AG04449 (cell line): ENCODE measurements at places on chromosomes 2 and 18.

DNA sequence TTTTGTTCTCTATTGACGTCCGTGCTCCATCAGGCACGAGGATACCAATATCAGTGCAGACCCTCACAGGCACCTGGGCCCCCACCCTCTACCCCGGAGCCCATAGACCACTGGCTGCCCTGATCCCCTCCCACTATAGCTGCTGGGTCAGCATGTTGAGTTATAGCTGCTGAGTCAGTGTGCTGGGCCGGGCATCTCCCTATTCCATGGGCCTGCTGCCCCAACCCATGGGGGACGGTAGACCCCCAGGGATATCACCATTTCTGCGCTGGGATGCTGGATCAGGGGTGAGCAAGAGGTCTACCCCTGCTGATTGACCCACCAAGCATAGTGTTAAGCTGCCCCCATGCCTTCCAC is 100.1 kb upstream of the ST3GAL5 start:
- no peak for DNase-seq

GRCh38 chr2:218961651-218962570 is 2.4 kb downstream of the CDK5R2 start:
- no peak for DNase-seq

GRCh38 chr18:66641056-66641455 is 37.2 kb upstream of the CDH19 start:
- DNase-seq = no peak

DNA sequence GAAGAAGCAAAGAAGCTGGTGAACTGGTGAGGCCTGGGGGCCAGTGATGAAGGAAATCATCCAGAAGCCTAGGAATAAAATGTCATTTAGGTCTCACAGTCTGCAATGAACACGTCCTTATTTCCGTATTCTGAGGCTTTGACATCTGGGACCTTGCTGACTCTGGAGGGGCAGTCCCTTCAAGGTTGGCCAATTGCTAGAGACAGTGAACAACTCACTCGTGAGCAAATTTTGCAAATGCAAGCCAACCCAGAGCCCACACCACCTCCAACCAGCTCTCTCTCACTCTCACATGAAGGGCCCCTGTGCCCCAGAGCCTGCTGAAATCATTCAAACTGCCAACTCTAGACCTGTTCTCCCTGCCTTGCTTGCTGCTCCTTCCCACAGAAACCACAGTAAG is 279.1 kb upstream of the LYPD1 start:
- no peak for DNase-seq

- DNase-seq = peak; percentile 7
Observed at GRCh38 chr2:43676322-43677050, at the start of gene C1GALT1C1L. C1GALT1C1L (minus strand) TSS chr2:43676429; CDS start chr2:43676322, 107 bp downstream.

- DNase-seq = no peak
Observed at GRCh38 chr2:73333564-73333963, 40.2 kb upstream of the EGR4 start.

DNA sequence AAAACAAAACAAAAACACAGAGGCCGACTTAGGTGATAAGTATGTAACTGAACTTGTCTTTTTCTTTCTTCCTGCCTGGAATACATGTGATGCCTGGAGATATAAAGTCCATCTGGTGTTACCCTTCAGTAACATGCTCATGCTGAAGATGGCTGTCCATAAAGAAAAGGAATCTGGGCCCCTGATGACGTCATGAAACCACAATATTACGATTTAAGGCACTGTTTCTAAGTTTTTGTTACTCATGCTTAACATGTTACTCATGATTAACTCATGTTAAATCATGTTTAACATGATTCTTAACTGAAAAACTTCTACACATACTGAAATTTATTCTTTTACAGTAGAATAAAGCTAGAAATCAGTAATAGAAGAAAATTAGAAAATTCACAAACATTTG is 49.0 kb downstream of the STRADB start:
- DNase-seq = no peak

GRCh38 chr2:1173528-1173927 is 222.9 kb downstream of the SNTG2 start:
- no peak for DNase-seq

DNA sequence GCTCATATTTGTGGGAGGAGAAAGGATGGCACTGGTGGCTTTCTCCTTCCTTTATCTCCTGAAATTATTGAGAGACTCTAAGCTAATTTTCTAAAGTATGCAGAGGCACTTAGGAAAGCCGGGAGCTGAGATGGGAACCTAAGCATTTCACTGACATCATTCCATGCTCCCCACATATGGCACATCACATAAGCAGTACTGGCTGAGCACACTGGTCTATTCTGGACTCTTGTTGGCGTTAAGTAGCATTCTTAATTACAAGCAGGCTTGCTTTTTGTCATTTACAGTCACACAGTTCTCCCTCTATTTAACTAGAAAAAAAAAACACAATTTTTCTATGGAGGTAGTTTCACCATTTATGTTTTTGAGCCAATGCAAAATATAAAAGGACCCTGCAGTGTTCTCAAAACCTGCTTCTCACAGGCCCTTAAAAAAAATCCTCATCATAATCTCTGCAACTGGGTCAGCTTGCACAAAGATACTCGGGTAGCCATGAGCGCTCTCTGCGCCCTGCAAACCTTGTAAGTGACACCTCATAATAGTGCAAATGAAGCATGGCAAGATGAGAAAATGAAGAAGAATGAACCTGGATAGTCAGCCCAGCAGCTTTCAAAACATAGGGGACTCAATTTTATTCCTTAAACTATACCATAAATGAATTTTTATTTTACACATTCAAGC is 688.6 kb downstream of the NRXN1 start:
- DNase-seq = no peak

GRCh38 chr2:101041413-101041812 is 39.3 kb downstream of the RPL31 start:
- no peak for DNase-seq

DNA sequence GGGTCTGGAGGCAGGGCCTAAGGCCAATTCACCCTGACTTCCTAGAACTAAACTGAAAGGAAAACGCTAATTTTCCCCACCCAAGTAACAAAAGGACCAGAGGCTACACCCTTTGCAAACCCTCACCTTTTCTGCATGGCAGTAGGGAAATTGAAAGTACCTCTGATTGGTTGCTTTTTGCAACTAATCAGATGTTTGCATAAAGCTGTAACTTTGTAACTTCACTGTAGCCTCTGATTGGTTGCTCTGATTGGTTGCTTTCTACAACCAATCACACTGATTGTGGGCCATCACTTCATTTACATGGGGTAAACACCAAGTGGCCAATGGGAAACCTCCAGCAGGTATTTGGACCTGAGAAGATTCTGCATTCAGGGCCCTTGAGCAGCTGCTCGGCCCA is 20.8 kb downstream of the EIPR1 start:
- no peak for DNase-seq

DNA sequence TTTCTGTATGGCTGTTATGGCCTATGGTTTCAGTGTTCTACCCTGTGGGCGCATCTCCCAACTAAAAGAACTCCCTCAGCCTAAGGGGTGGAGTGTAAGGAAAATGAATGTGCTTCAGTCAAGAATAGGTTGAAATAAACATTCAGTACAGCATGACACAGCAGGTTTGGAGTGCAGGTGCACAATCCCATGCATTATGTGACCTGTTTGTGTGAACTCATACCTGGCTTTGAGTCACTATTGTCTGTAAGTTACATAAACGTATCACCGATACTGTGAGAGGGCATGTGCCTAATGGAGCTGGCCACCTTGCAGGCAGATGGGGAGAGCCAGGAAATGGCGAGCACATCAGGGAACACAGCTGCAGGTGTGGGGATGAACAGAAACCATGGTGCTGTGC is 216.0 kb downstream of the DSEL start:
- no peak for DNase-seq

DNA sequence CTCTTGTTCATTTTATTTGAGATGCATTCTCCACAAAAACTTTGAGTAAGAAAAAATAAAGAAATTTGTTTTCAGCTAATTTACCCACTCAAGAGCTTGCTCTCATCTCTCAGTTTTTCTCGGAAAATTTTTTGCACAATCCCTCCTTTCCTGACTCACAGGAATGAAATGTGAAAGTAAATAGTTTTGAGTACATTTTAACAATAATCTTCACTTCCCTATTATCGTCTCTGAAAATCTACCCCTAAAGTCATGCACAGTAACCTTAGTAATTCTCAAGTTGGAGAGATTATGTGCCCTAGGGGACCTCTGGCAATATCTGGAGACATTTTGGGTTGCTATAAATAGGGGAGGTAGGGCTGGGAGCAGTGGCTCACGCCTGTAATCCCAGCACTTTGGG is 2.6 kb downstream of the CYB5A start:
- DNase-seq = no peak

- DNase-seq = no peak
Observed at GRCh38 chr2:41947701-41948396, 100.0 kb upstream of the PKDCC start.

- no peak for DNase-seq
Observed at GRCh38 chr2:181141676-181142075, 161.3 kb downstream of the UBE2E3 start.

DNA sequence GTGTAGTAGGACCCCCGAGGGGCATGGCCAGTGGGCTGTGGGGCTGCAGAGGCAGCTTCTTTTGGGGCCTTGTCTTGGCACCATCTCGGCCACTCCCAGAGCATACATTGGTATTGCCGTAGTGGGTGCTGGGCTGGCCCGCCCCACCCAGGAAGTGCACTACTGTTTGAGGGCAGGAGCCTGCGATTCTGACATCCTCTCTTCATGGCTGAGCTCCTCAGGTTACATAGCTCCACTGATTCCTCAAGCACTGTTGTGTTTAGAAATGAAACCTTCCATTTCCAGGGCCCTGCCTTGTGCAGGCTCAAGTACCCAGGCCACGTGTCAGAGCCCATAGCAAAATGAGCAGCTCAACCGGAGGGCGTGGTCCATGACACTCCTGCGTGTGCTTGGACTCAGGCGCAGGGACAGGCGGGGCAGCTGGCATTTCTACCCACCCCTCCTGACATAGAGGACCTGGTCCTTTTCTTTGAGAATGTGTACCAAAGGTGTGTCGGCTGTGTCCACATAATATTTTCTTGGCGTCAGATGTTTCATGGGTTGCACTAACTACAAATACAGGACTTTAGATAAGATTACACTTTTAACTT is 67.9 kb downstream of the DGKD start:
- no peak for DNase-seq

GRCh38 chr2:102010902-102011301 is 19.1 kb downstream of the IL1R2 start:
- no peak for DNase-seq

DNA sequence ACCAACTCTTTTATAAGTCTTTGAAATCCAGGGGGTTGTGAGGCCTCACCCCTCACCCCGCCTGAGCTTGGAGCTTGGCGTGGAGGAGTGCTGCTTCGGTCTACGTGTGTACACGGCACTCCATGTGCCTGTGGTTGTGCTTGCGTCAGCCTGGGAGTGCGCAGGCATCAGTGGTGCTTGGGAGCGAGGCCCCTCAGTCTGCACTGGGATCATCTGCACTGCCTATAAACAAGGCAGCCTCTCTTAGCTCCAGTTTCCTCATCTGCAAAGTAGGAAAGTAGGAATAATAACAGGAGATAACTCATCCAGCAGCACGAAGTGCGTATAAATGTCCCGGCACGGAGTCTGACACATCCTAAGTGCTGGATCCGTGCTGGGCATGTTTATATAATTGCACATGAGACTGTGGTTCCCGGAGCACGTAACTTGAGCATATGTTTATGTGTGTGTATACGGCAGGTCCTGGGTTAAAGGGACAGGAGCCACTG is 1.2 kb downstream of the GYPC start:
- DNase-seq = peak; percentile 83

DNA sequence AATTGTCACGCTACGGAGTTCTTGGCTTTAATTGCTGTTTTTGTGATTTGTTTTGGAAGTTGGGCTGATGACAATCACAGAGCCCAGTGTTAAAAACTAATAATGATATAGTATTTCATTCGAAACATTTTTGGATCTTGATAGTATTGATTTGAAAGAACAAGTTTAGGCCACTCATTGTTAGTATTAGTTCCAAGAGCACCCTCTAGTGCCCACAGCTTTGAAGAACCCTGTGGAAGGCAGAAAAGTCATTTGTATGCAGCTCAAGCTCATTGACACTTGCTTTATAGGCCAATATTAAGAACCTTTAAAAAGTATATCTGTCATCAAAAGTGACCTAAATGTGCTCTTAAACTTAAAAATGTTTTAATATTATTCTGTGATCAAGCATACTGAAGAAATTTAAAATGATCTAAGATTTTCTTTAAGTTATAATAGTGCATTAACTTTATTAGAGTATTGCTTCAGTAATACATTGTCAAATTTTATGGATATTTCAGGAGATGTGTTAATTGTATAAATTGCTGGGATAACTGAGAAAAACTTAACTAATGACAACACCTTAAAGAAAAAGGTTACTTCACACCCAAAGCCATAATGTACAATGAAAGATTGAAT is 191.0 kb downstream of the GRB14 start:
- peak; percentile 0 for DNase-seq

DNA sequence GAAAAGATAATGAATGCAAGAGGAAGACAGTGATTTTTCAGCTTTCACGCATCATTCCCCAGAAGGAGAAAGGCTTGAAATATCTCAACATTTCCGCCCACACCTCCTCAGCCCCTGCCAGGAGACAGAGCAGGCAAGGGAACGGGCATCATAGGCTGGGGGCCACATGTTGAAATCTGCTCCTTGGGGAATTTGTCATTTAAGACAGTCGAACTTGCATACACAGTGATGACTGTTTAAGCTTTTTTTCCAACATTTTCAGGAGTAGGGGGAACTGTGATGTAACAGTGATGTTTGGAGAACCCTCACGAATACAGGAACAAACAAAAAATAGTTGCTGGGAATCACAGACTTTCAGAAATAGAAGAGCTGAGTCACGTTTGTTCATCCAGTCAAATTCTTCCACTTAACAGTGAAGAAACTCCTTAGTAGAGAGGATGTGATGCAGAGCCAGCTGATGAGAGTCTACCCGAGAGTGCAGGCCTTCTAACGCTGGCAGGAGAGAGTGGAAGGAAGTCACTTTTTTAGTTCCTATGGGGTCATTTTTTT is 266.8 kb downstream of the ALPK2 start:
- peak; percentile 88 for DNase-seq

DNA sequence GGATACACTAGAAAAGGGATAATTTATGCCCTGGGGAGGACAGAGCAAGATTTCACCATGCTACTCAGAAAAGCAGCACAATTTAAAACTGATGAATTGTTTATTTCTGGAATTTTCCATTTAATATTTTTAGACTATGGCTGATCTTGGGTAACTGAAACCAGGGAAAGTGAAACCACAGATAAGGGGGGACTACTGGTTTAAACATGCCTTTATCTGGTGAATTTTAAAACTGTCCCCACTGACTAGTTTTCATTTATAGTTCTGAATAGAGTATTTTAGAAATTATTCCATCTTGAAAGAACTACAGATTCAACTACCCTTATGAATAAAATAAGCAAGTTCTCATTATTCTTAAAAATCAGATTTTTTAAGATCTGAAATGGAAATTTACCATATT is 15.0 kb downstream of the NFU1 start:
- no peak for DNase-seq
